ENCODE measurements at places on chromosomes 7 and 10.

GRCh38 chr10:16814012-16814411 lies 3.2 kb downstream of the RSU1 start:
- no peak for DNase-seq

DNA sequence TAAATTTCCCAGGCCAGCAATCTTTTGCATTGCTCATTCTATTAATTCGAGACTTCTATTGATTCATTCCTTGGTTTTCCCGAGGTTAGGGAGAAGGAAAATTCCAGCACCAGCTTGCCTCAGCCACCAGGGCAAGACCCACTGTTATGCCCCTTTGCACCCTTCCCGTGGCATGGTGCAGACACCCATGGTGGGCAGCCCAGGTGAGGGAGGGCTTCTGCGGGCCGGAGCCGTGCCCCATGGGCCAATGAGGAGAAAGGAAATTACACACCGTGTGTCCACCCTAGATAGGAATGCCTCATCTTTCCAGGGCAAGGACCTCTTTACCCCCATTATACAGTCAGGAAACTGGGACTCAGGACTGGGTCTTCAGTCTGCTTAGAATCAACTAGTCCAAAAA lies 4.5 kb upstream of the GRID1 start:
- DNase-seq: no peak

- DNase-seq: no peak
Measured at GRCh38 chr10:71080381-71081228, 131.8 kb upstream of the UNC5B start.

DNA sequence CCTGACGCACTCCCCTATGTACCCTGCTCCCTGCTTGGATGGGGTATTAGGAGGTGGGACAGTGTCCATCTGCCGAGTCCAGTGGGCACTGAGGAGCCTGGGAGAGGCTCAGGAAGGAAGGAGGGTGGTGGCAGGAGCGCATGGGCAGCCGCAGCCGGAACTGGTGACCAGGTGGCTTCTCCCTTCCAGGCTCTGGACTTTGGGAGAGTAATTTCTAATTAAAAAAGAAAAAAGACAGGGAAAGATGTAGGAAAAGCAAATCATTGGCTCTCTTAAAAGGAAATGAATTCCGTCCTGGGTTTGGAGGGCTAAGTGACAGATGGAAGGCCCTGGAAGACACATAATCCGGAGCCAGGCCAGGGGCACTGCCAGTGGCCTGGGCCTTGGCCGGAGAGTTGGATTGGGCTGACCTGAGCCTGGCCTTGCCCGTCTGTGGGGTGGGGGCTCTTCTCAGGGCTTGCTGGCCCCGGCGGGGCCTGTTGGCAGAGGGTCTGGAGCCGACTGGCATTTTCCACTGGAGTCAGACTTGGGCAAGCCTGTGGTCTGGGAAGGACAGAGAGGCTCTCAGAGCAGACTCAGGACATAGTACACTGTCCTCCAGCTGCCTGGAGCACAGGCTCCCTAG lies 63.0 kb downstream of the NEURL1 start:
- DNase-seq: no peak

- no peak for DNase-seq
Measured at GRCh38 chr10:58712141-58712540, 199.5 kb downstream of the BICC1 start.

GRCh38 chr10:44234483-44234875 lies 150.4 kb downstream of the CXCL12 start:
- no peak for DNase-seq

GRCh38 chr10:36087006-36088005 lies 445.2 kb upstream of the FZD8 start:
- no peak for DNase-seq

DNA sequence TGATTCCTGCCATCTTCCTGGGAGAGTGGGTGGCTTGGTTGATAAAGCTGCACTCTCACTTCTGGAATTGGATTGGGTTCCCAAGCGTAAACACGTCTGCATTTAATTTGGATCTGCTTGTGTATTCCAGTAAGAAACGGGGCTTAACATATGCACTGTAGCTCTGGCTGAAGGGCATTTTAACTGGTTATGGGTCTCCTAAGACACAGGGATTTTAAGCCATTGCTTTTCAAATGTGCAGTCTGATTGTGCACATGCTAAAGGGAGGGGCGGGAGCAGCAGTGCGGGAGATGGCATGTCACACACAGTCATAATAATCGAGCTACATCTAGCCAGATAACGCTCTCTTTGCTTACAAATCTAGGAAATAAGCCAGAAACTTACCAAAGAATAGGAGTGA lies 247.3 kb upstream of the LYZL1 start:
- DNase-seq: no peak

GRCh38 chr7:55199418-55199817 lies 165.7 kb upstream of the LANCL2 start:
- no peak for DNase-seq

DNA sequence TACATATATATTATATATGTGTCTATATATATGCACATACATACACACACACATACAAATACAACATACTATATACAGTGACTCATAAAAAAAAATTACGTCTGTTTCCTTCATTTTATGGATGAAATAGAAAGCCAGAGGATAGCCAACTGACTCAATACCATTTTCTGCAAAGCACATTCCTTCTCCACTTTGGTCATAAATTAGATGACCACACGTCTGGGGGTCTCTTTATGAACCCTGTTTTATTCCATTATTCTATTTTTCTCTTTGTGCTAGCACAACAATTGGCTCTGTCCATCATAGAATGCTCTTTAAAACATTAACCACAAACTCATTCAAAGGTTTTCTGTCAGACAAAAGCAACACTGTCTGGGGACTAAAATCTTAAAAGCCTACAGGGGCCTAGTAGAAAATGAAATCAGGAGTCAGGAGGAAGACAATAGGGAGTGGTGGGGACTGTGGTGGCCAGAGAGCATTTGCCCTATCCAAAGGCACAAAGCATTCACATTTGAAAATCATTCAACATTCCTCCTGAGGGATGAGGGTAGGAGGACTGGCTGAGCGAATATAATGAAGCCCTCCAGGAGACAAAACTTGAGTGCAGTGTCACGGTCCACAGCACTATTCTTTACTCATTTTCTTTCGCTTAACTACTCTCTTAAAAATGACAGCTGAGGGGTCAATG lies 4.3 kb downstream of the CUBN start:
- DNase-seq: no peak

DNA sequence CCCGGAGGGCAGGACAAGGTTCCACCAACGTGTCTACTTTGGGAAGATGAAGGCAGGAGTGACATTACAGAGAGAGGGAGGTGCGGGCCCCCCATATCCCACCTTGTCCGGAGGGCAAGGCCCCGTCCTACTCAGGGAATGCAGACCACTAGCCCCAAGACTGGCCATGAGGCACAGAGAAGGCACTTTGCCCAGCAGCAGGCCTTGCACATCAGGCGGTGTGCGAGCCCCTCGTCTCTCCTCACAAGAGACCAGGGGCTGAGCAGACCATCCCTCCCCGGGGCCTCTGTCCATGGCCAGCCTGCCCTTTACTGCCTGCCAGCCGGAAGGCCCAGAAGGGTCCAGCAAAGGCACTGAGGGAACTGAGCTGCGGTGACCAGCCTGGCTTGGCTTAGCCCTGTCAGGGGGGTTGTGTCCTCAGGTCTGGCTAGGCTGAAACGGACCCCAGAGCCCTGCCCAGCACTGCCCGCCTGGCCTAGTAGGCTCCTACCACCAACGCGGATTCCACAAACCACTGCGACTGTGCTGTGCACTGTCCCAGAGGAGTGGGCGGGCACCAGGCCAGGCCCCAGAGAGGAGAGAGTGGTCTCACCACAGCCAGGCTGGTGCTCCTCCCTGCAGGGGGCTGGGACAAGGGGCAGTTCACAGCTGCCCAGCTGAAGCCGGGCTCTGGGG lies 16.7 kb downstream of the CAMK2B start:
- no peak for DNase-seq

GRCh38 chr10:15227611-15228372 lies 59.3 kb upstream of the NMT2 start:
- no peak for DNase-seq

DNA sequence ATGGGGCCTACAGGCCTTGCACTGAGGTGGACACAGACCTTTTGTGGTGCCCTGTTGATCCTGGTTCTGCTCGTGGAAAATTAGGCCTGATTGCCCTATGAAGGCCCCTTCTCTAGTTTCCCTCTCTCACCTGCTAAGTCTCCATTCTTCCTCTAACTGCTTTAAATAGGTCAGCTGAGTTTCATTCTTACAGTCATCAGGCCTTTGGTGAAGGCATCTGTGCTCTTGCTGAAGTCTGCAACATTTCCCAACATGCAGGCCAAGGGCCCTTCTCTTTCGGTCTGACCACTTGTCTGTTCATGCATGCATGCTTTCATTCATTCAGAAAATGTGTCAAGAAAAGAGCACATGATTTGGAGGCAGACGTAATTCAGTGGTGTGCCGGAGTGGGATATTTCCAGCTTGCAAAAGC lies 244.0 kb downstream of the BUB3 start:
- DNase-seq: no peak

- no peak for DNase-seq
Measured at GRCh38 chr10:45487735-45488134, 113.7 kb downstream of the ALOX5 start.

DNA sequence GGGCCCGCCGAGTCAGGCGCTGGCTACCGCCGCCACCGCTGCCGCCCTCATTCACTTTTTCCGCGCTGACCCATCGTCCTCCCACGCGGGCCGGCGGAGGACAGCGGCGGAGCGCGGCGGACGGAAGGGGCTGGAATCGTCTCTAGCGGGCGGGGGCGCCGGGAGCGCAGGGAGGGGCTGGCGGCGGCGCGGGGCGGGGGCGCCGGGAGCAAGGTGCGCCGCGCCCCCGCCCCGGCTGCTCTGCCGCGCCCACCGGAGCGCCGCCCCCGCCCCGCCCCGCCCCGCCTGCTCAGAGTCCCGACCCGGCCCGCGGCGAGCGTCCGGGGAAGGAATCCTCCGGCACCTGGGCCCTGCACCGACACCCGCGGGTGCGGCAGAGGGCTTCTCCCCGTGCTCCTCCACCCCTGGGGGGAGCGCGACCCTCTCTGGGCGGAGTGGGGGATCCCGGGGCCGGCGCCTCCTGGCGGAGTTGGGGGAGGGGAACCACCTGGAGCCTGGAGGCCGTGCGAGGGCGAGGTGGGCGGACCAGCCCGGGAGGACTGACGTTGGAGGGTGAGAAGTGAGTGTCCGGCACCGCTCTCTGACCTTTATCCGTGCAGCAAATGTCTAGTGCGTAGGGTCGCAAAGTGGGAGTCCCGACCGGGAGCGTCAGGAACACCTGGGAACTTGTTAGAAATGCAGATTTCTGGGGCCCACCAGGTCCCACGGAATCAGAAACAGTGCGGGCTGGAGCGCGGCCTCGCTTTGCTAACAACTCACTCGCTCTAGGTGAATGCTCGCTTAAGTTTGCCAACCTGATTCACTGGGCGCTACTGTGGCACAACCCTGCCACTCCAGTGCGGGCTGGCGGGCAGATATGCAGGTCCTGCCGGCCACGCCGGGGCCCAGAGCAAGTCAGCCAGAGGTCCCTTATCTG lies at the start of gene COBL:
Gene COBL (minus strand): TSS at position 144 of the 916 bp plus-strand sequence. CDS start 176 bp downstream, outside the sequence.
- DNase-seq: no peak

DNA sequence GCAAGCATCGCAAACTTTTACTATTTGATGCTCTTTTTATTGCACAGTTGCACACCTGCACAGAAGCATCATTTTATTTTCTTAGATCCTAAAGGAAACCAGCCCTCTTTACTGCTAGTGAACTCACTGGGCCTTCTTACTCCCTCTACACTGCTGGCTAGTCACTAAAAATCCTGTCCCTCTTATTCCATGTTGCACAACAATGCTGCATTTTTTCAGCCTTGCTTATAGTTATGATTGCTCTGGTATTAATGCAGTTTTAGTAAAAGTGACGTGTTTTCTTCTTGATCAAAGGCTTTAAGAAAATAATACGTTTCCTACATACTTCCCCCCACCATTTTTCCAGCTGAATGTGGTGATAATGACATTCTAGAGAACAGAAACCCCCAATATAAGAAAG lies 132.9 kb upstream of the FAM3C start:
- DNase-seq: no peak

GRCh38 chr10:122884166-122884565 lies 4.8 kb upstream of the FAM24B start:
- DNase-seq: no peak

DNA sequence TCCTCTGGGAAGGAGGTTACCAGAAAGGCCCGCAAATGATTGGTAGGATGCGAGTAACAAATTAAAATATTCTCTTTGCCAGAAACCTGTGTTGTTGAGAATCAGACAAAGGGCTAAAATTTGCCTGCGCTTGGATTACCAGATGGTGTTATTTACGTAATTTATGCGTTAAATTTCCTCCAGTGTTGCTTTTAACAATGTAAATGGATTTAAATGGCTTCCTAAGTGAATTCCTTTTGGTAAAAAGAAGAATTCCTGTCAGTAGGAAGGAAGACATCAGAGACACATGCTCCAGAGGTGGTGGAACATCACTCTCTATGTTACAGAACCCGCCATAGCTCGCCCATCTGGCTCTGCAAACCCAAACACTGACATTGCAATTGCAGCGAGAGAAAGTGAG lies 520.6 kb downstream of the GALNT17 start:
- no peak for DNase-seq

DNA sequence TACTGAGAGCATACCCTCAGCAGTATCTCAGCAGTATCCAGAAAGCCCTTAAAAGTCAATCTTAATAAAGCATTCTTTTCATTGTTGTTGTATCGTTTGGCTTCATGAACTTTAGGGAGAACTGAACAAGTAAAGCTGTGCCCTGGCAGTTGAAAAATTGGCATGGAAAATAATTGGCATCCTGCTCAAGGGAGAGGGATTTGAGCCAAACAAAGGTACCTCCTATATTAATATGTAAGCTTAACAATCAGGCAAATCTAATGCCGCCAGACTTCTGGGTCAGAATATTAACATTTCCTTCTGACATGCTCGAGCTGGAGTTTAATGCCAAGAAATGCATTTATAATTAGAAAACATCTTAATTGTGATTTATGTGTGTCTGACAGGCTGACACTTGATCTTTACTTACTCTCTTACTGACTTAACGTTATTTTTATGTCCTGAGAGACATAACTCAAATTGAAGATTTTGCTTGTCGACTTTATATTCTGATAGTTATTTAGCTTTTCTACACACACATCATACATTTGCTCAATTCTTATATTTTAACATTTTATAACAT lies 42.1 kb upstream of the PCDH15 start:
- no peak for DNase-seq

DNA sequence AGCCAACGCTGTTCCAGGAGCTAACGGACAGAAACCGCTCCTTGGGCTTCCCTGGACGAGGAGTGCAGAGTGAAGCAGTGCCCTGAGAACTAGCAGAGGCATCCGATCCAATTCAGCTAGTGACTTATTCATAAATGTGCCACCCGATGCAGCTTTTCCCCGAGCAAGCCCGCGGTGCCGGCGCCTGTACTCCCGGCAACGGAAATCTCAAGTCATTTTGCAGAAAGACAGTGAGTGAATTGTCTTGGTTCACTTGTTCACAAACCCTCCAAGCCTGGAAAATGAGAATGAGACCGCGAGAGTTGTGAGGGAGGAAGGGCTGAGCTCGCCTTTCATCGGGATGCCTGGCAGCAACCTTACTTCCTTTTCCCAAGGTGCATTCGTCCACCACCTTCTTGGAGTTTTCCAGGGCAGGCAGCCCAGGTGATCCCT lies 87.5 kb downstream of the COBL start:
- DNase-seq: no peak
